ENCODE measurements at places on chromosomes 11 and 22.
A peak's percentile ranks its signal among the peaks of the same experiment; 100 is the strongest.

DNA sequence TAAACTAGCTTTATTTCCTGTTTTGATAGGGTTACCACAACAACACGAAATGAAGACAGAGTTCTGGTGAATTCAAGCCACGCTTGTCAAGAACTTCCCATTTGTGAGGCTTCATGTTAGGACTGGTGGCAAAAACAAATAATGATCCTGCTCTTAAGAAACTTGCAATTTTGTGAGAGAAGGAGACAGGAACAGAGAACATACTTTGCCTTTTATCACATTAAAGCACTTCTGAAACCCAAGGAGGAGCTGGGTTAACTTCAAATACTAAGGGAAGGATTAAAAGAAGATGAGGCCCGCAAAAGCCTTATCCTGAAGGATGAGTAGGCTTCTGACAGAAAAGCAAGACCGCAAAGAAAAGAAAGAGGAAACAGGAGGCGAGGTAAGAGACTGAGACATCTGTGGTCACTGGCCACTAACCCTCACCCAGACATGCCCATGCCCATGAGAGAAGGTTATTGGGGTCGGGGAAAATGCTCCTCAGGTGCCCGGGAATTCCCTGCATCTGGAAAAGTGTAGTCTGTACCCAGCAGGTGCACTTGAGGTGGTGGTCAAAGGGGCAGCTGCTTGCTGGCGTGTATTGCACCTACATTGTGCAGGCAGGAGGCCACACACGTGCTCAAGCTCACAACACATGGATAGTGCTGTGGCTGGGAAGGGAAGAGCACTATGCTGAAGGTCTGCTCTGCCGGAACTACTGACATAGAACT lies 50.5 kb downstream of the MAPK1 start:
- DNase-seq = peak; percentile 5

- DNase-seq = no peak
Measured at GRCh38 chr11:15497366-15497765, 382.6 kb downstream of the INSC start.

GRCh38 chr11:13668957-13669521 lies 571 bp downstream of the FAR1 start:
- peak; percentile 40 for DNase-seq

- no peak for DNase-seq
Measured at GRCh38 chr11:76190376-76190775, 15.9 kb downstream of the WNT11 start.

DNA sequence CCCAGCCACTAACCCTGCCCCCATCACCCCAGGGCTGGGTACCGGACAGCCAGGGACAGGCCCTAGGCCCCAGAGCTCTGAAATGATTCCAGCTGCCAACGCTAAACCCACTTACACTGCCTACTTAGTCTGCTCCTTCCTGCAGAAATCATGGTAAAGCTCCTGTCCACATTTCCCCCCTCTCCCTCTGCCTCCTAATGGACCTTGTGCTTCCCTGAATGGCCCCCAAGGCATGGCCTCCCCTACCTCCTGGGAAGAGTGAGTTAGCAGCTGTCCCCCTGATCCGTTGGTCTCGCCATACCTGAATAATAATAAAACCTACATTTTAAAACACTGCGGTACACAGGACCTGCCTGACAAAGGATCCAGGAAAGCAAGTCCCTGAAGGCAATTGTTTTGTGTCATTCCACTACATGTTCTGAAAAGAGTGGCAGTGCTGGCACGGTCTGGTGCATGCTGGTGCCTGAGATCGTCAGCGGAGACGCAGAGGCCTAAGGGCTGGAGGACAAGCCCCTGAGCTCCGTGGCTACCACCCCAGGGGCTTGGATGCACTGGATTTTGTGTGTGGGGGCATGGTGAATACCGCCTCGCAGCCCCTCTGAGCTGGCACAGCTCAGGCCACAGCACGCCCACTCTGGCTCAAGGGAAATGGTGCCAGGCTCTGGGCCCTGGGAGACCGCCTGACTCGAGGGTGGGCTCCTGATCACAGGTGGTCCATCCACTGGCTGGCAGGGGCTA lies 186.3 kb downstream of the CTTN start:
- DNase-seq = no peak

DNA sequence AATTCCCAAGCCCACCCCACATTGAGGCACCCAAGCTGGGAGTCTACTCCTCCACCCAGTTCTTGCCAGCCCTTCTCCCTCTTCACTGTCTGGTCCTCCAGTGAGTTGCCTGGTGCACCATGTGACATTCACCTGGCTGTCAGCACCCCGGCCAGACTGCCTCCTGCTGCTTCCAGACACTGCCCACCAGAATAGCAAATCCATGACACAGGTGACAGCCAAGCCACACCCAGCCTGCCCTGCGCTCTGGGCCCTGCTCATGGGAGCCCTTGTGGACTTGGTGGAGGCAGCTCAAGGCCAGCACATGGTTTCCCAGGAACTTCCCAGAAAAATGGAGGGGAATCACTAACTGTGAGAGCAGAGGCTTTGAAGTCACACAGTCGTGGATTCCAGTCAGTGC lies 96.3 kb upstream of the CSNK2A3 start:
- no peak for DNase-seq

DNA sequence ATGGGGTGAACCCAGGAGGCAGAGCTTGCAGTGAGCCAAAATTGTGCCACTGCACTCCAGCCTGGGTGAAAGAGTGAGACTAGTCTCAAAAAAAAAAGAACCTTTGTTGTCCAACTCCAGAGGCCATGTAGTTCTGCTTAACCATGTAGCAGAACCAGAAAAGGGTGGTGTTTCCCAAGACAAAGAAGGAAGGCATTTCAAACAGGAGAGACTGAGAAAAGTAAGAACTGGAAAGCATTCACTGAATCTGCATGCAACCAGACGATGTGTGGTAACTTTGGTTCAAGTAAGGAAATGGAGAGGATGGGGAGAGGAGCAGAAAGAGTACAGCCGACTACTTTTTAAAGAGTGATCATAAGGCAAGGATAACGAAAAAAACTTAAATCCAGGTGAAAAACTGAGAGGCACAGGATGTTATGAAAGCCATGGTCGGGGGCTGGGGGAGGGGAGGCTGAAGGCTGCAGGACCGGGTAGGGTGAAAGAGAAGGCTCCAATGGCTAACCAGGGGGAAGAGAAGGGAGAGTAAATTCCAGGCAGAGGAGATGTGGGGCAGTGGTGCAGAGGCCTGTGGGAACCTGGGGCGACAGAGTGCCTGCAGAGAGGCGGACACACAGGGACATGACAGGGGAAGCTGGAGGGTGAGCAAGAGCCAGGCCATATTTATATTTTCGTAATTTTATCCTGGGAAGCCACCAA lies 48.8 kb downstream of the MAPK1 start:
- no peak for DNase-seq

DNA sequence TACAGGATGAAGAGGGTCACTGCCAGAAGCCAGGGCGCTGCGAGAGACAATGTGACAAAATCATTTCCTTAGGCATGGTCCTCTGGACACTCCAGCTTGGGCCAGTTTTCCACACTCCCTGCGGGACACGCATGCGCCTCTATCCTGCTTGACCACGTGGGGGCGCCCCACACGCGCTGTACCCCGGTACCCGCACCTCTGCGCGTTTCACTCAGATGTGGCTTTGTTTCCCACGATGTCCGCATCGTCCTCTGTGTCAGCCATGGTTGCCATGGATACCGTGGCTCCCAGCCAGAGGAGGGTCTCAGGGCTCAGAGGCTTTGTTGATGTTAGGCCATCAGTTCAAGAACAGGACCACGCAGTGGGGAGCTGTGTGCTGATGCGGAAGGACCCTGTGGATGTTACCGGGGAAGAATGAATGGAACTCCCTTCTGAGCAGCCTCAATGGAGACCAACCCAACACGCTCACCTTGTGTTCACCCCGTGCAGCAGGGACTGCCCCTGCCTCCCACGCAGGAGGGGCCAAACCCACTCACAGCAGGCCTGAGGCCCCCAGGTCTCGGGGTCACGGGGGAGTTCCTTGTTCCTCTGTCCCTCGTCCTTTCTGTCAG lies 101.1 kb upstream of the SLC22A12 start:
- DNase-seq = peak; percentile 5

- DNase-seq = no peak
Measured at GRCh38 chr11:119591836-119592310, 137.1 kb downstream of the NECTIN1 start.

GRCh38 chr11:125394296-125394695 lies 101.8 kb downstream of the FEZ1 start:
- DNase-seq = no peak

- DNase-seq = no peak
Measured at GRCh38 chr11:15905366-15906104, 450.8 kb downstream of the SOX6 start.

DNA sequence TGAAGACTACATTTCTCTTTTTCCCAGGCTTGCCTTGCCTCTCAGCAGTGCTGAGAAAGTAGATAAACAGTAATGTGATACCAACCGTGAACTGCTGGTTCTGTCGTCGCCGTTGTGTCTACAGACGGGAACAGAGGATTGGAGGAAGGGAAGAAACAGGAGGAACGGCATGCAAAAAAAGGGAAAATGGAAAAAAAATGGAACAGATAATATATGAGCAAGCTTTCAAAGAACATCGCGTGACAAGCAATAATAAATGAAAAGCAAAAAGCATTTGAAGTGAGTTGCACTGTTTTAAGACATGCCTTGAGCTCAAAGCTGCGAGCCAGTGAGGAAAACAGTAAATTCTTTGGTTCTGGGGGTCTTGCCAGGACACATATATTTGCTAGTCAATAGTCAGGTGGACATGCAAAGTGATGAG lies 305.9 kb downstream of the CADM1 start:
- no peak for DNase-seq

DNA sequence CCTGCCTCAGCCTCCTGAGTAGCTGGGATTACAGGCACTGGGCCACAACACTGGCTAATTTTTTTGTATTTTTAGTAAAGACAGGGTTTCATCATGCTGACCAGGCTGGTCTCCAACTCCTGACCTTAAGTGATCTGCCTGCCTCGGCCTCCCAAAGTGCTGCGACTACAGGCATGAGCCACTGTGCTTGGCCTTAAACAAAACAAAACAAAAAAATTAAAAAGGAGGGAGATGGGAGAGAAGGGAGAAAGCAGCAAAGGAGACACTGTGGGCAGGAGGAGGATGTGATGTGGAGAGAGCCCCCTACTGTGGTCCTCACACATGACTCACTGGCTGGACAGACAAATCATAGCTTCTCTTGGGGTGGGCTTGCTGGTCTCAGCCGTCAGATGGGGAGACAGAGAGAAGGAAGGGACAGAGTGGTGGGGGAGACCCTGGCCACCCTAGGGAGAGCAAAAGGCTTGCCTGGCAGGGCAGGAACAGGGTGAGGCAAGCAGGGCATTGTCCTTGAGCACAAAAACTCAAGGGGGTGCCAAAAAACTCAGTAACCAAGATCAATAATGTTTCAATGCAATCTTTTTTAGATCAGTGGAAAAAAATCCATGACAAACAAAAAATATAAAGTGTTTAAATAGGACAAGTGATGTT lies 31.6 kb downstream of the TPST2 start:
- DNase-seq = no peak

DNA sequence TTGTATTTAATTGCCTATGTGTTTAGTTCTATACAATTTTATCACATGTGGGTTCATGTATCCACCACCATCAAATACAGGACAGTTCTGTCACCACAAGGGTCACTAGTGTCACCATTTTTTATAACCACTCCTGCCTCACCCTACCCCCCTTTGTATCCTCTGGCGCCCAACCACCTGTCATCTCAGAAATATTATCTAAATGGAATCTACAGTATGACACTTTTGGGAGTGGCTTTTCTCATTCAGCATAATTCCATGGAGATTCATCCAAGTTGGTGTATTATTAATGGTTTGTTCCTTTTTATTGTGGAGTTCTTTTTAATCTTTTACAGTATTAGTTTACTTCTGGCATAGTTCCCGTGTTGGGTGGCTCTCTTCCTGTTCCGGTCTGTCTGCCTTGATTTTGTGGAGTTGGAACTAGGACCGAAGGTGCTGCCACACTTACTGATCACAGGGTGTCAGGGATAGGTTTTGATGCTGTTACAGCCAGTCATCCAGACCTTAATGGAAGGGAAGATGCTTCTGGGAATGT lies 58.5 kb downstream of the TNRC6B start:
- DNase-seq = no peak

- DNase-seq = no peak
Measured at GRCh38 chr11:65958774-65959420, 2.6 kb upstream of the SART1 start.

GRCh38 chr22:33743756-33744155 lies 176.5 kb downstream of the LARGE1 start:
- no peak for DNase-seq

DNA sequence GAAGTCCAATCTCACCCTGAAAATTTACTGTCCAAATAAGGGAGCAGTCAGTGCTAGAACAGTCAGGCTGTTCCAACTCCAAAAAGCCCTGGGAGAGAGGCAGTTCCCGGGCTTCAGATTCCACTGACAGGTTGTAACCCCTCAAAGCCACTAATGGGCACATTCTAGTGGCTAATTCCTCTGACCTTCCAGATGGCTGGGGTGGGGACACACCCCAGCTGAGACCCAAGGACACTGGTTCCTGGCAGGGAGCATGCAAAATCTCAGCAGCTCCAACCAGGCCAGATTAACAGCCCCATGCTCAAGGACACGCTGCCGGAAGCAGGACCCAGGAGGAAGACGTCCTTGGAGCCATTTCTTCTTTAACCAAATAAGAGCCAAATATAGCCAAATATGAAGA lies 92.7 kb downstream of the RPL27A start:
- DNase-seq = no peak

DNA sequence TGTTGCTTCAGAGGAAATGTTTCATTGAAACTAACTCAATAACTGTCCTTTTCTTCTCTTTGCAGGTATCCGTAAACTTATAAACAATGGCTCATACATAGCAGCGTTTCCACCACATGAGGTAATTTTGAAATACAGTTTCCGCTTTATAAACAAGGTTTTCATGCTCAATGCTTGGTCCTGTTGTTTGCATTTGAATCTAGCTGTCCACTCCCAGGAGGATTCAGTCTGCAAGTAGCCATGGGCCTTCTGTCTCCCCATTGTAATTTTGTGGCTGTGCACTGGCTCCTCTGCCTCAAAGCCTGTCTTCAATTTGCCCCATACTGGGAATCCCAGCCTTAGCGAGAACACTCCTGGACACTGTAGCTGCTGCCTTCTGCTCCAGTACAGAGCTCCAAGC lies 34.7 kb downstream of the MUC15 start:
- no peak for DNase-seq

GRCh38 chr11:31676280-31676982 lies 134.7 kb downstream of the PAX6 start:
- DNase-seq = no peak

- no peak for DNase-seq
Measured at GRCh38 chr11:73225001-73225686, 7.1 kb downstream of the P2RY2 start.

Measured in activated gamma-delta T cell treated with anti-CD3 and anti-CD28 coated beads, Interleukin-2, amount 50 U/mL, for 16 hours (primary cell).